ENCODE measurements at places on chromosomes 2 and 18.
A peak's percentile ranks its signal among the peaks of the same experiment; 100 is the strongest.

DNA sequence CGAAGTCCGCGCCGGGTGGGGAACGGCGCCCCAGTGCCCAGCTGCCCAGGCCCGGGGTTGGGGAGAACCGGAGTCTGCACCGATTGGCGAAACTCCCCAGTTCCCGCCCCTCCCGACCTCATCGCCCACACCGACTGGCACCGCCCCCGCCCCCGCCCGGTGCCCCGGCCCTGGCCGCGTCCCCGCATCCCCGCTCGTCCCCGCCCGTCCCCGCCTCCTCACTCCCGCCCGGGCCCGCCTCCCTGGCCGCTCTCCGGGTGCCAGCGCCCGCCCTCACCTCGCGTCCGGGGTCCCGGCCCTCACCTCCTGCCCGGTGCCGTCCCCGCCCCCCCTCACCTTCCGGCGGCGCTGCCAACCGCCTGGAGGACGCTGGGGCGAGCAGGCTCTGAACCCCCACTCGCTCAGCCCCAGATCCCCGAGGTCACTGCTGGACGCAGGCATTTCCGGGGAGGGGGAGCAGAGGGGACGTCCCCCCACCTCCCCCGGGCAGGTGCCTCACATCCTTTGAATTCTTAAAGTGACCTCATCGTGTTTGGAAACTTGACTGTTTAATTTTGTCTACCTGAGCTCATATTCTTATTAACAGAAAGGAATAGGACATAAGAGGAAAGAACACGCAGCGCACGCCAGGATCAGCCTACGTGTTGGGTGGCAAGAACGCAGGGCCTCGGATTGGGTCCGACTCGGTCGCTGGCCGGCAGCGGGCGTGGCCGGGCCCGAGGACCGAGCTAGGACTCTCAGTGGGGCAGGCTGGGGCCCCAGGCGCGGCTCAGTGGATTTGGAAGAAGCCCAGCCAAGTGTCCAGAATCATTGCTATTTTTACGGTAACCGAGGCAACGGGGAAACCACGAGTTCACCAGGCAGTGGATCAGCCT lies at the start of gene FAM110C:
Gene FAM110C, minus strand, starts transcription at position 35 of the 875 bp plus-strand sequence. CDS start 120 bp downstream, outside the sequence.
- peak; percentile 79 for DNase-seq

DNA sequence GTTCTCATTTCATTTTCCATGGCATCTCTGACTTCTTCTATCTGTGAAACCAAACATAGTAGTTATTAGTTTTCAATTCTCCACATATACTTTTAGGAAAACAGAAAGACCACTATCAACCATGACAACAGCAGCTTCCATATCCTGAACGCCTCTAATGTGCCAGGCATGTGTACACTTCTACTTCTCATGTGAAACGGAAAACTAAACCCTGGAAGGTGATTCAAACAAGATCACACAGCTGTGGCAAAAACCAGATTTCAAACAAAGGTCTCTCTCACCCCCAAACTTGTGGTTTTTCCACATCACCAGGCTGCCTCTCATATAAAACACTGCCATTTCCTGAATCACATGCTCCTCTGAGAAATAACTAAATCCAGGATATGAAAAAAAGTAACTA lies 41.8 kb downstream of the PTCD3 start:
- no peak for DNase-seq

DNA sequence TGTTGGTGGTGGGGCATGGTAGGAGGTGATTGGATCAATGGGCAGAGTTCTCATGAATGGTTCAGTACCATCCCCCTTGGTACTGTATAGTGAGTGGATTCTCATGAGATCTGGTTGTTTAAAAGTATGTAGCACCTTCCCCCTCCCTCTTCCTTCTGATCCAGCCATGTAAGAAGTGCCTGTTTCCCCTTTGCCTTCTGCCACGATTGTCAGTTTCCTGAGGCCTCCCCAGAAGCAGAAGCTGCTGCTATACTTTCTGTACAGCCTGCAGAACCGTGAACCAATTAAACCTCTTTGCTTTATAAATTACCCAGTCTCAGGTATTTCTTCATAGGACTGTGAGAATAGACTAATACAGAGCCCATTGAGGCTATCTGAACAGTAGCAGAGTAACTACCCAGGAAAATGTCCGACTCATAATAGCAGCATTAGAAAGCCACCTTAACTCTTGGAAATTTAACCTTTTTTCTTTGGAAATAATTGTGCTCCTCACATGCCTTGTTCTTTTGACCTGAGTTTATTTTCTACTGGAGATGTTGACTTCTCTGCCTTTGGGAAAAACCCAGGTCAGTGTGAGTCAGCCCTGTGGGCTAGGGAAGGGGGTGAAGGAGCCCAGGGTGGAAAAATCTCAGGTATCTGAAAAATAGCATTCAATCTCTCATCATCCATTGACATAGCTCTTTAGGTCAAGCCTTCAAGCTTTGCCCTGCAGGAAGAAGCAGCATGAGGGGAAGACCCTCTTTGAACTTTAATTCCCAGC lies 18.1 kb downstream of the CYP1B1 start:
- DNase-seq = no peak

- no peak for DNase-seq
Measured at GRCh38 chr2:42762823-42763804, 821 bp downstream of the OXER1 start.

- no peak for DNase-seq
Measured at GRCh38 chr2:47091118-47091517, 64.0 kb downstream of the STPG4 start.

DNA sequence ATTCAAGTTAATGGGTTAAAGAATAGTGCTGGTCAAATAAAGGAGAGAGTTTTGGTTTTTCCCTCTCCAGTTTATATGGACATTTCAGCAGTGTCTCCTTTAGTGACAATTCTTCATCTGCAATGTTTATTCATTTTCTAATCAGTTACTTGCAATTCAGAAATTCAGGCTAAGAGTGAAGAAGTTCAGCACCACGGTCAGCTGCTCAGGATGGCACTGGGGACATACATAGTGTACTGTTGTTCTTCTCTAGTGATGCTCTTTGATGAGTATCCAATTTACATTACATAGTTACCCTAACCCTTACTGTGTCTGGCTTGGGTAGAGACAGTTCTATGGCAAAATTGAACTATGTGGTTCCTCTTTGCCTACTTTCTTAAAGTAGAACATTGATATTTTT lies 412.7 kb downstream of the CNTNAP5 start:
- DNase-seq = no peak

GRCh38 chr18:55384551-55385275 lies 203.3 kb downstream of the TCF4 start:
- DNase-seq = no peak

- DNase-seq = no peak
Measured at GRCh38 chr2:160144280-160144990, 55.6 kb downstream of the ITGB6 start.

- DNase-seq = no peak
Measured at GRCh38 chr2:25268139-25268538, 73.6 kb downstream of the DNMT3A start.

DNA sequence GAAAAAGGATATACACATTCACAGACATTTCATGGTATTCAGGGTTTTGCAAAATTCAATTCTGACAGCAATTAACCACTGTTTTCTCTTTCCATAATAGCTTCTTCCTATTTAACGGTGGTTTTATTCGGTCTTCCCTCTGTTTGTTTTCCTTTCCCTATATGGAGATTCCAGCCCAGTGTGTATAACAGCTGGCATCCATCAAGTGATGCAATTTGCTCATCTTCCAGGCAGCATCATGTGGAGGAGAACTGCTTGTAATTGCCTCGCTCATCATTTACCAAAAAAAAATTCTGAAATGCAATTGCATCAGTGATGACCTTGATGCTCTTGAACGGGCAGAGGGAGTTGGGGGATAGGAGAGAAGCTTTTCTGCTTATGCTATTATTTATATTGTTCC lies 165.9 kb upstream of the PGAP1 start:
- DNase-seq = peak; percentile 66

DNA sequence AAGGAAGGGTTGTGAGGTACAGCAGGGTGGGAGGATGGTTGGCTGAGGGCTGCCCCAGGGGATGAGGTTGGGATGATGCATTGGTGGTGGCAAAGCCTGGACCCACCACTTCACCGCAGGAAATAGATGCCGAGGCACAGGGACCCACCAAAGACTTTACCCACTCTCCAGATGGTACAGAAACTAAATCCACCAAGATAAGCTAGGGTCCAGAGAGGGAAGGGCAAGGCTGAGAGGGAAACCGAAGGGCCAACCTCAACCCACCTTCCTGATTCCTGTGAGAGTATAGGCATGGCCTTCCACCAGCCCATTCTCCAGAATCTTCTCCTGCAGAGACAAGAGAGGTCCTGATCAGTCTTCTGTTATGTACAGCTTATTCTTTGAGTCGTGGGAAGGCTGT lies 18.1 kb downstream of the CAPN14 start:
- DNase-seq = no peak

DNA sequence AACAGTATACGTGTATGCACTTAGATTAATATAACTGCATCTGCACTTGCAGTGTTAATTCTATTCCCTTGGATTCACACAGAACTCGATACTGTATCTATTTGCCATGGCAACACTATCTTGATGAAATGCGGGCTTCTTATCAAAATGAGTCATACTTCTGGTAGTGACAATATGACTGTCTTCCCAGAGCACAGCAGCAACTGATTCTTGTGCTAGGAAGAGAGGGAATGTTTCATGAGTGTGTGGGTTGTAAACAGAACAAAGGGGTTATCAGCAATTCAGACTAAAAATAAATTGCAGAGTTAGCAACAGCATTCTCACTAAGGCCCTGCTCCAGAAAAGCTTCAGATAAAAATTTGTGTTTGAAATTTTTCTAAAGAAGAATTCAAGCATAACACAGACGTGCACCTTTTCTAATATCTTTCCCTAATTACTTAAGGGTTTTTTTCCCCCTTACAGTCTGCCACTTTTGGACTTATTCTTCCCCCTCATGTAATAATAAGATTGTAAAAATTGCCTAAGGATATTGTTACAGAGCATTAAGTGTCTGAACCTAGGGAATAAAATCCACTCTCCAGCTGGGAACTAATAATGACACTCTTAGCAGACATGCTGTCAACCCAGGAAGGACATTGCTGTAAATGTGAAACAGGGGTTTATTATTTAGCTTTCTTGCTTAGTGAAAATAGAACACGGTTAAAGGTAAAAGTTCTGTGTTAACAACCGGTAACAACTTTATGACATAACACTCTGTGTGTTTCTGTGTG lies 99.9 kb upstream of the SLC38A11 start:
- no peak for DNase-seq

GRCh38 chr18:78632111-78632541 lies 347.5 kb upstream of the SALL3 start:
- no peak for DNase-seq

- DNase-seq = no peak
Measured at GRCh38 chr18:66616523-66616983, 12.7 kb upstream of the CDH19 start.

- no peak for DNase-seq
Measured at GRCh38 chr18:70319187-70319586, 30.3 kb downstream of the SOCS6 start.

- no peak for DNase-seq
Measured at GRCh38 chr2:139518321-139518720, 738.1 kb upstream of the NXPH2 start.

- peak; percentile 22 for DNase-seq
Measured at GRCh38 chr2:168583710-168584521, 127.8 kb downstream of the CERS6 start.

GRCh38 chr2:232540441-232541041 lies 1.0 kb downstream of the CHRNG start:
- no peak for DNase-seq

DNA sequence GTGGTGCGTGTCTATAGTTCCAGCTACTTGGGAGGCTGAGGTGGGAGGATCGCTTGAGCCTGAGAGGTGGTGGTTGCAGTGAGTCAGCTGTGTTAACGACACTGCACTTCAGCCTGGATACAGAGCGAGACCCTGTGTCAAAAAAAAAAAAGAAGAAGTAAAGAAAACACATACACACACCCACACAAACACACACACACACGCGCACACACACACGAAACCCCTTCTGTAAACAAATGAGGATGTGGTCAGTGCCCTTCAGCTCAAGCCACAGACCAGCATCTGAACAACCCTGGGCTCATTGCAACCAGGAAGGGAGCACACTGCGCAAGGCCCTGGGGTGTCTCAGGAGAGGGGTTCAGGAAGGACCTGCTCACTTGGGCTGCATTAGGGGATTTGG lies 47.9 kb upstream of the KCNF1 start:
- no peak for DNase-seq

GRCh38 chr2:206993396-206993911 lies 54.1 kb downstream of the CPO start:
- DNase-seq = no peak

- no peak for DNase-seq
Measured at GRCh38 chr2:16151281-16151570, 210.9 kb downstream of the MYCN start.

DNA sequence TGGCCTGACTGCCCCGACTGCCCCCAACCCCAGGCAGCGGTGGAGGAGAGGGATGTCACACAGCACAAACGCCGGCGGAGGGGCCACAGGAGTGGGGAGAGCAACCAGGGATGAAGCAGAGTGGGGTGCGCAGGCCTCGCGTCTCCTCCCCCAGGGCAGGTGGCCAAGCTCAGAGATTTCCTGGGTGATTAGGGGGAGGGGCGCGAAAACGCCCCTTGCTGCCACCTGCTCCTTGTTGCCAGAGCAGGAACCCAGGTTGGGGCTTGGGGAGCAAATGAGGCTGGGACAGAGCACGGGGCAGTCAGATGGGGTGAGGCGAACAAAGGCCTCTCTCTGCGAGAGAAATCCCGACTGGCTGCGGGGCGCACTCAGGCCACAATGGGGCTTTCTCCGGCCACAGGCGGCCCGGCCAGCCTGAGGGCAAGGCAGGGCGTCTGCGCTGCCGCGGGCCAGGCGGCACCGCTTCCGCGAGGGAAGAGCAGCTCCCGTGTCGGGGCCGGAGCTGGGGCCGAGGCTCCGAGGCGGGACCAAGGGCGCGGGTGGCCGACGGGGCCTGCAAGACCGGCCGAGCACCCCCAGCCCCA lies 11.5 kb downstream of the TEX44 start:
- peak; percentile 75 for DNase-seq

- DNase-seq = no peak
Measured at GRCh38 chr2:136783856-136784255, 18.5 kb downstream of the THSD7B start.

GRCh38 chr18:6279308-6279707 lies 135.4 kb downstream of the L3MBTL4 start:
- no peak for DNase-seq

DNA sequence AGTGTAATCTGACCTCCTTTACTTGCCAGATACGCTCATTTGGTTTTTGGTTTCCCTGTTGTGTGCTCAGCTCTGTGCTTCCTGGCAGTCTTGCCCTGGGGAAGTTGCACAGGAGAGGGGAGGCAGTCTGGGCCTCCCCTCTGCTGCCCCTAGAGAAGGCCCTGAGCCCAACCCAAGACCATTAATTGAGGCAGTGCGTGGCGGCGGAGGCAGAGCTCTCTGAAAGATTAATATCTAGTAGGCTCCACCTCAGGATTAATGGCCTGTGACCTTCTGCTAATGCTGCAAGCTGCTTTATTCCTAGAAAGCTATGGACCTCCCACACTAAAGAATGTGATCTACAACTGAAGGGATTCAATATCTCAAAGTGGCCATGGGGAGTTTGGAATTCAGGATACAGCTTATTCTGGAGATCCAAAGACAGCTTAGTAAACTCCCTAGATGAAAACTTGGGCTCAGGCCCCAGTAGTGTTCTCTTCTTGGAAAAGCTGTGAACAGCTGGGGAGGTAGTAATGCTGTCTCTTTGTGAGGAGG lies 41.4 kb upstream of the MAPRE2 start:
- no peak for DNase-seq

All from uterus (tissue), 4 donors.